ENCODE measurements at places on chromosomes 7 and 10.

DNA sequence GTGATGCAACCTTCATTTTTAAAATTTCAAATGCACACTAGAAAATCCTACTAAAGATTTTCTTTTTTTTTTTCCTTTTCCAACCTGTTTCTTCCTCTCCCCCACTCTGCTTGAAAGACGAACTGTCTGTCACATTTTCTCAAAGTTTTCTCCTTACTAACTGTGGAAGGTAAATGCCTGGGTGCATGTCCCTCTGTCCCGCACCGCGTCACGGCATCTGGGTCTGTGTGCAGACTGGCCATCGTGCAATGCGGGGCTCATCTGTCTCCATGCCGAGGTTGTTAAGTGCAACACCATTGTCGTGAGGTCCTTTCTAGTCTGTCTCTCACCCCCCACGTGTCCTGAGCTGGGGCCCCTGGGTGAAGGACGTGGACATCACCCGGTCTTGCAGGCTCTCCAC, 28.4 kb downstream of the PFKFB3 start:
- DNase-seq = no peak

GRCh38 chr10:120818301-120818700, 32.9 kb upstream of the WDR11 start:
- DNase-seq = no peak

DNA sequence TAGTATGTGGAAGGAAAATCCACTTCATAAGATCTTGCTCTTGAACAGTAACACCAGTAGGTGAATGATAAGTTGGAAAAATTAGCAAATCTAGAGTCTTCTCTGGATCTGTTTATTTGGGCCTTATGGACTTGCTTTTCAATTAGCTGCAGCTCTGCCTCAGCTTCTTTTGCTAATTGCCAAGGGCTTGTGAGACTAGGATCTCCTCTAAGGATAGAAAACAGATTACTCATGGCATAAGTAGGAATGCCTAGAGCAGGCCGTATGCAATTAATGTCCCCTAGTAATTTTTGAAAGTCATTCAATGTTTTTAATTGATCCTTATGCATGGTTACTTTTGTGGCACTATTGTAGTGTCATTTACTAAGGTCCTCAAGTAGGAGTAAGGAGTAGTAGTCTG, 36.5 kb upstream of the DDX50 start:
- no peak for DNase-seq

DNA sequence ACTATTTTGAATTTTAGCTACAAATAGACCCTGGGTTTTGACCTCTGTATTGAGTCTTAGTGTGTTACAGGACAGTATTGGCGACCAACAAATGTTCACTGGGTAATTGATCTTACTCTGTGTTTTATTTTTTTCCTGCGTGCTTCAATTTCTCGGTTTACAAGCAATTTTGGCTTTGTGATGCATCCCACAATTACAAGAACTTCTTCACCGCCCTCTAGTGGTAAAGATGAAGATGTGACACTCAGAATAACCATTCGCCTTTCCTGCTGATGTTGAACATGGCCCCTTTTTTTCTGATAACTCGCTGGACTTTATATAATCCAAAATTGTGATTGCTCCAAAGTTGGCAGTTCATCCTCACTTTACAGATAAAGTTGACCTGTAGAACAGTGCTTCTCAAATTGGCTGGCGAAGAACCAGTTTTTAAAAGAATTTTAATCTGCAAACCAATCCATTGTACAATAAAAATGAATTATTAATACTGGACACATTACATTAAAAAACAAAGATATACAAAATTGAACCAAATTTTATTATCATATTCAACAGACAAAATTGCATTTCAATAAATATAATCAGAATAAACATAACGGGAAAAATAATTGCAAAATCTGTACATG, 20.2 kb upstream of the SMC3 start:
- no peak for DNase-seq

- DNase-seq = no peak
Measured at GRCh38 chr7:135240441-135240840, 6.8 kb downstream of the STRA8 start.

DNA sequence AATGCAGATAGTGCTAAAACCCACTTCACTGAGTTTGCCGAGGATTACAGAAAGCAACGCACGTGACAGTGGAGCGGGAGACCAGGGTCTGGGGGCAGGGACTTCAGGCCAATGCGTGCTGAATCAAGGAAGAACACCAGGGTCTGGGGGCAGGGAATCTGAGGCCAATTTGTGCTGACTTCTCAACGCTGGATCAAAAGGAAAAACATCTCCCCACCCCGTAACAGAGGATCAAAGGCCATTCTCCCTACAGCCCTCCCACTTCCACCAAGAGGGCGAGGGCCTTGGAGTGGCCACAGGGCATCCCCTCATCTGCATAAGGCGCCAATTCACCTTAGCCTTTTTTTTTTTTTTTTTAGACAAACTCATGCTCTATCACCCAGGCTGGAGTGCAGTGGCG, 22.3 kb upstream of the BNIP3 start:
- no peak for DNase-seq

Measured in stimulated activated CD4-positive, alpha-beta T cell treated with anti-CD3 and anti-CD28 coated beads, Interleukin-2, amount 100 ng/mL, for 48 hours (primary cell).